SW 1271 (cell line): ENCODE measurements at places on chromosomes 13 and 19.

DNA sequence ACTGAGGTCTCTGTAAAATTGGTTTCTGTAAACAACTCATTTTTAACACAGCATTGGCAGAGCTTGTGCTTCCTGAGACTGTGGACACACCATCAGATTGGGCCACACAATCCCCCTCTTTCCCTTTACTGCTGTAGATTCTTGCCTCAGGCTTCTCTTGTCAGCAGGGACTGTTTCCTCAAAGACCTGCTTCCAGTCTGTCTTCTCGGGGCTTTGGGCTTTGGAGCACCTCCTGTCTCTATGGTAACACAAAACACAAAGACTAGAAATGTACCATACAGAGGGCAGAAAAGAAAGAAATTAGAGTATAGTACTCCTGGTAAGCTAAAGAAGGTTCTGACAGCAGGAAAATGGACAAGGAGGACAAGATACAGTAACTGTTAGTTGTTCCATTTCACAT lies 484.5 kb downstream of the DIAPH3 start:
- no peak for DNase-seq

GRCh38 chr13:76723551-76724232 lies 162.5 kb downstream of the KCTD12 start:
- peak; percentile 19 for DNase-seq

DNA sequence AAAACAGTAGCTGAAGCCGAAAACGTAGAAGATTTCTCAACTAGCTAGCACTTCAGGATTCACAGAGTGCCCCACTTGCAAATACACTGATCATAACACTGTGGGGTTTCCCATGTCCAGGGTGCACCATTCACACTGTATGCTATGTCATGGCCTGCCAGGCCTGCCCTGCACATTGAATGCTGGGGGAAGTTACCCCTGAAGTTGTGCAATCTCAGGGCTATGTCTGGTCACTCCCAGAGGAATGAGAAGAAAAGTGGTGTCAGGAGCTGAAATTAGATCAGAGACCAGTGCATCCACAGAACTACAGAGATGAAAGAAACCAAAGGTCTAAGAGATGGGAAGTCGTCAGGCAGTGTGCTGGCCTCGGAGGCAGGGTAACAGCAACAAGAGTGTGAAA lies 196.8 kb downstream of the RAP2A start:
- DNase-seq, result no peak

DNA sequence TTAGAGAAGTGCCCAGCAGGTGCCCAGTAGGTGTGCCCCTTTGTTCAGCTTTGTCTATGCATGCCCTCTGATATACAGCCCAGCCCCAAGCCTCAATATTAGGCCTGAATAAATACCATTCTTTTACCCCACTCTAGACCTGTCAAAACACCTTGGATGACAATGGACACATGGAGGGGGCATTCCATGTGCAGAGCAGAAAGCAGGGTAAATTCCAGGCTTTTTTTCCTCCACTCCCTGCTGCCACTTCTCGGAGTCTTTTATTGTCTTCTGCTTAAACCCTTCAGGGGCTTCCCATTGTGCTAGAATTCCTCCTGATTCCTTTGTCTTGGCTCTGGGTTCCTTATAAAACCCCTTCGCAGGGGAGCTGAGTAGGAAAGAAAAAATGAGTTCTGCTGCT lies 5.8 kb upstream of the FRY start:
- DNase-seq, result no peak

- DNase-seq, result no peak
Measured at GRCh38 chr13:23469951-23470421, 36.5 kb upstream of the SACS start.

DNA sequence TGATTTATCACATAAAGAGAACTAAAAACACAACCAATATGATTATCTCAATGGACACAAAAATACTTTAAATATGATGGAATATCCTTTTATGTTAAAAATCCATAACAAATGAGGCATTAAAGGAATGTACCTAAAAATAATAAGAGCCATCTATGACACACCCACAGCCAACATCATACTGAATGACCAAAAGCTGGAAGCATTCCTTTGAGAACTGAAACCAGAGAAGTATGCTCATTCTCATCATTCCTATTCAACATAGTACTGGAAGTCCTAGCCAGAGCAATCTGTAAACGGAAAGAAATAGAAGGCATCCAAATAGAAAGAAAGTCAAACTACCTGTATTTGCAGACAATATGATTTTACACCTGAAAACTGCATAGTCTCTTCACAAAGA lies 671.0 kb downstream of the SLITRK1 start:
- no peak for DNase-seq

GRCh38 chr19:3359919-3360420 lies 6.4 kb upstream of the NFIC start:
- no peak for DNase-seq

DNA sequence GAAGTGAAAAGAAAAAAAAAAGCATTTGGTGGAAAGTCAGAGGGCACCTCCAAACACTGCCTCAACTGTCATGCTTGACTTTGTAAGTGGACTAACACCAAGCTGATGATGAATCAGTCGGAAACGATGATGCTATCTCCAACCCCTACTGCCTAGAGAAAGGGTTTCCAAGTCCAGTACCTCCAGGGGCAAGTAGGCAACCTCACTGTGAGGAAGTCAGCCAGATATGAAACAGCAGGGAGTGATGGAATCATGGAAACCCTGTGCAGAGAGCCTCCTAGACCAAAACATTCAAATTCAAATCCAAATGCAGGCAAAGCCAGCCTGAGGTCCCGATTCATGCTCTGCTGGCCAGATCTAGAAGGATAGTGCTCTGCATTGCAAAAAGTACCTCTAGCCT lies 100.9 kb upstream of the SERP2 start:
- no peak for DNase-seq

GRCh38 chr19:1853295-1854038 lies 5.2 kb upstream of the REXO1 start:
- DNase-seq, result peak; percentile 49

DNA sequence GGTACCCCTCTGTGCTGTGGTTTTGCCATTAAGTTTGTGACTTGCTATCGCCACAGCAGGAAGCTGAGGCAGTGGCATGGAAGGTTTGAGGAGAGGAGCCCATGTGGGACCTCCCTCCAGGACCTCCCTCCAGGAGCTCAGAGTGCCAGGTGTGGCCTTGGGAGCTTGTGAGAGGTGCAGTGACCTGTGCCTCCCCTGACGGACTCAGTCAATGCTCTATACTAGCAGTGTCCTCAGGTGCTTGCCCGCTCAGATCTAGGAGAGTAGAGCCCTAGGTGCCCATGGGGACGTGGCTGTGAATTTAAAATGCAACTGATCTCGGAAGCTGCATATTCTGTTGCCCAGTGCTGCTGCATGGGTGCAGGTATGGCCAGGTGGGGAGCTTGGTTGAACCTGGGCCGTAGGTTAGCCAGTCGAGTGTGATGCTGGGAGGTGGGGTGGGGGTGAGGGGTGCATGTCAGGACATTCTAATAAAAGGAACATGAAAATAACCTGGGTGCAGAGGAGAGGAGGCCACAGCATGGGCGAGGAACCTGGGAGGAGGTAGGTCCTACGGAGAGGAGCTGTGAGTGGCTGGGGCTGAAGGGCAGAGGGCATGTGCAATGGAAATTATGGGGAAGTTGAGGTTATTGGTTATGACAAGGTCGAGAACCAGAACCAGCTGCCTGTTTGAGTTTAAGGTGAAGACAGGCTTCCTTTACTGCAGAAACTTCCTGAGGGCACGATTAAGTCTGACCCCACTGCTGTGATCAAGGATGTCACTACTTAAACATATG lies 41.6 kb downstream of the TEX29 start:
- no peak for DNase-seq

- DNase-seq, result no peak
Measured at GRCh38 chr13:29514720-29515310, 80.7 kb downstream of the SLC7A1 start.

DNA sequence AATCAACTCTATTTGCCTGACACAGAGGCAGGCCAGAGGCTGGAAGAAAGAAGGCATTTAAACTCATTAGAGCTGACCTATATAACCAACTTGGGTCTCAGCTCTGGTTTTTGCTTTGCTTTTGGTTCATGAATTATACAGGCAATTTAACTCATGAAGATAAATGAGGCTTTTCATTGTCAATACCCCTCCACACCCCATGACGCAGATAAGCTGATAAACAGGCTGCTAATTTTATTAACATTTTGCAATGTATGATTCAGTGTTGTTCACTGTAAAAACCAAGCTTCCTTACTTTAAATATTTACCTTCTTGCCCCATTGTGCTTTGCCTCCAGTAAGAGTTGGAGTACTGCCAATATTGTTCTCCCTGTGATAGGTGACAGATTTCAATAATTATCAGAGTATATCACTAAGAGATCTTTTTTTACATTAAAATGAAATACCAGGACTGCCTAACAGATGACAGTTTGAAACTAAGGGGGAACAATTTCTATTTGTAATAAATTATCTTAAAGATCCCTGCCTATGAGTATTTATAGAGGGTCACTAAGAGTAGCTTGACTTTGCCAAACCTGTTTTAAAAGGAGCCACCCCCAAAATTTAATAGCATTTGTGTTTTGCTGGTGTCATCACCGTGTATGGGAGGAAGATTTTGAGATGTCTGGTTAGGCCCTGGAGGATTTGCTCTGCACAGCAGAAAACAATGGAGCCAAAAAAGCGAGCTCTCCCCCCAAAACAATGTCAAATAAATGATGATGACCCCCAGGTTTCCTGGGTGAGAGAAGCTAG lies 472.7 kb upstream of the NBEA start:
- no peak for DNase-seq

GRCh38 chr19:8702350-8702749 lies 3.8 kb upstream of the ACTL9 start:
- DNase-seq, result no peak

DNA sequence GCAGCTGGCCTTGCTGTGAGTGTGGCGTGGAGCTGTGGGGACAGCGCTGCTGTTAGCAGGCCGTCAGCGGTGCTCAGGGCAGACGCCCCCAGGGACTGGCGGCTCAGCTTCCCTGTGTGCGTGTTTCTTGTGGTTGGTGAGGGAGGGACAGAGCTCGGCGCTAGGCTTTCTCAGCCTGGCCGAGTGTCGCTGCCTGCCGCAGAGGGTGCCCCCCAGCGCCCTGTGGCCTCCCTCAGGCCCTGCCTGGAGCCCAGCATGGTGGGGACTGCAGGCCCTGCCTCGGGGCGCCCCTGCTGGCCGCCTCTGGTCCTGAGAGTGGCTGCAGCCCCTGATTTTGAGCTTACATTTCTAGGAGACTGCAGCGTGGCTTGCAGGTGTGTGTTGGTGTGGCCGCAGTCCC lies 35.5 kb downstream of the DOT1L start:
- no peak for DNase-seq

DNA sequence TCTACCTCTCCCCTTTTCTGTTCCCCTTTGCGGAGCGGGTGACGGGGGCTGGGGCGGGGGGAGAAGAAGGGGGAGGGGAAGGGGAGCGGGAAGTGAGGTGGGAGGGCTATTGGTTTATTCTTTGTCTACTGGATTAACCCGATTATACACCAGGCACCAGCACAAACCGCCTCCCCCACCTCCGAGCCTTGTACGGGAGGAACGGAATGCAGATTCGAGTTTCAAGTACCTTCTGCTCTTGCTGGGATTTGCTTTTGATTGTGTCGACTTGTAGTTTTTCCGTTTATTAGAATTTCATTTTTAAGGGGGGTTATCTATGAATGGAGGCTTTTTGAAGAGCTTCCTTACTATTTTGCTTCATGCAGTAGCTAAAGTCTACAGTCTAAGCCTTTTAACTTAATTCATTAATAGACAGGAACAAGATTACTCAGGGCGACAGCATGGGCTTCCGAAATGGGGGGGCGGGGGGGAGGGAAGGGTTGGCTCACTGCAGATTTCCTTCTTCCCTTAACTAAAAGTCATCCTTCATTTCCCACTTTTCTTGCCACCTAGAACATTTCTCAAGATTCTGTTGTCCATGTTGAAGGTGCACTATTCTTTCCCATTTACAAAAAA lies 937 bp upstream of the SPRY2 start:
- no peak for DNase-seq

DNA sequence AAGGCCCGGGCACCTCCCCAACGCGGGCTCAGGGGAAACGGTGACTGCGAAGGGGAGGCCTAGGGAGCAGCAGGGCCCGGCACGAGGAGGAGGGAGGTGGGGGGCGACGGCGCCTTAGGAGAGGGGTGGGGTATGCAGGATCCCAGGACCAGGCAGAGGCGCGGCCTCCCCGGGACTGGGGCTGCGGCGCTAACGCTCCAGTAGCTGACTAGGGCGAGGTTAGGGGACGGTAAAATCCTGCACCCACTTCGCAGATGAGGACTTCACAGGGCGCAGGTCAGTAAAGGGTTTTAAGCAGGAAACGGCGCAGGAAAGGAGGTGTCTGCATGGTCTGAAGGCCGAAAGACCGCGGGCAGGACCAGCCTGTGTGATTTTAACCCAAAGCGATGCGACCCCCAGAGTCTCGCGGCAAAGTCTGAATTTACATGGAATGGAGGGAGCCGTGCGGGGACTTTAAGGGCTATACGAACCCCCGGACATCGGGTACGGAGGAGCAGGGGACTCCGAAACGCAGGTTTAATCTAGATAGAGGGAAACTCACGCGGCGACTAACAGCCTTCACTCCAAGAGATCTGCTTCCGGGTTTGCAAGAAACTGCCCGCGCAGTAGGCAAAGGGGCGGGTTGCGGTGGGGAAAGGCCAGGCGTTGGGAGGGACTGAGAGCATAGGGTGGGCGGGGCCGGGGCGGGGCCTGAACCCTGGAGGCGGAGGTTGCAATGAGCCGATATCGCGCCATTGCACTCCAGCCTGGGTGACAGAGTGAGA lies at the start of gene ZNF665:
TSS of gene ZNF665 (minus strand) at position 588 of the 764 bp plus-strand sequence. CDS start 10,460 bp downstream, outside the sequence.
- DNase-seq, result no peak

DNA sequence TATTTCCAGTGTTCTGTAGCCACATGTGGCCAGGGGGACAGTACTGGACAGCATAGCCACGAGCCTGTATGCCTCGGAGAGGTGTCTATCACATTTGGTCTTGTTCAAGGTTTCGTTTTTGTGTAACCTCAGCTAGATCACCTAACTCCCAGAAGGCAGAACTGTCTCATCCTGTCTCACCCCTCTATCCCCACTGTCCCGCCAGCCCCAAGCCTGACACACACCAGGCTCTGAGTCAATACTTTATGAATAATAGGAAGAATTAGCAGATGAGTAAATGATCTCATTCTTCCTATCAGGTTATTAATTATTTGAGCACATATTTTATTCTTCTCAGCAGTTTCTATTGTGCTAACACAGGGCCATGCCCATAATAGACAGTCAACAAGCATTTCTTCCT lies 132.2 kb downstream of the NUFIP1 start:
- DNase-seq, result no peak

GRCh38 chr19:19434483-19435045 lies 29.1 kb downstream of the GATAD2A start:
- no peak for DNase-seq
